GM03348 (cell line): ENCODE measurements at places on chromosomes 6 and 20.

DNA sequence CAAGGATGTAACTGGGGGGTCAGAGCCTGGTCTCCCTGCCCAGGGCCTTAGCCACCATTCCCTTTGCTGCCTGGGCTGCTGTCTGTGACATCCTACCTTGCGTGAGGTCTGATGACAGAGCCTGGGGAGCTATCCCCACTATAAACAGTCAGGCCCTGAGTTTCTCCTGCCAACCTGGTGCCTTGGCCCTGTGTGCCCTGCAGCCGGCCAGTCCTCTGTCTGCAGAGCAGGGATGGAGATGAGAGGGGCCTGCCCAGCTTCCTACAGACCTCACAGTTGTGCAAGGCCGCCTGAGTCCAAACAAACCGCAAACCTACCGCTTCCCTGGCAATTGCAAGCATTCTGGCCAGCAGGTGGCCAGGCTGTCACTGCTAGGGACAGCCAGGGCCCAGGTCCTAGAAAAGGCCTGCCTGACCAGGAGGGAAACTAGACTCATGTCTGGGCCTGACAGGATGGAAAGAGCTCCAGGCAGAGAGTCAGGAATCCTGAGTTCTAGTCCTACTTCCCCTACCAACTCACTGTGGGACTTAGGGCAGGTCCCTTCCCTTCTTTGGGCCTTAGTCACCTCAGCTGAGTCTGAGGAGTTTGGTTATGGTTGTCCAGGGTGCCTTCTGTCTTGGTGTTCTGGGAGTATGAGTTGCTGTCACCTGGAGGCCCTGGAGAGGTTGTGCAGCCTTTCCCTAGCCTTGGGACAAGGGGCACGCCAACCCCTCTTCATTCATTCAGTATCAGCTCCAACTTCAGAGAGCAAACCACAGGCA, 86.2 kb downstream of the VEGFA start:
- DNase-seq, result no peak

GRCh38 chr6:38116248-38116647, 296.7 kb downstream of the ZFAND3 start:
- DNase-seq, result no peak

- DNase-seq, result no peak
Observed at GRCh38 chr20:9441948-9442347, 72.4 kb upstream of the LAMP5 start.

- no peak for DNase-seq
Observed at GRCh38 chr6:53691252-53691651, 25.7 kb upstream of the KLHL31 start.

DNA sequence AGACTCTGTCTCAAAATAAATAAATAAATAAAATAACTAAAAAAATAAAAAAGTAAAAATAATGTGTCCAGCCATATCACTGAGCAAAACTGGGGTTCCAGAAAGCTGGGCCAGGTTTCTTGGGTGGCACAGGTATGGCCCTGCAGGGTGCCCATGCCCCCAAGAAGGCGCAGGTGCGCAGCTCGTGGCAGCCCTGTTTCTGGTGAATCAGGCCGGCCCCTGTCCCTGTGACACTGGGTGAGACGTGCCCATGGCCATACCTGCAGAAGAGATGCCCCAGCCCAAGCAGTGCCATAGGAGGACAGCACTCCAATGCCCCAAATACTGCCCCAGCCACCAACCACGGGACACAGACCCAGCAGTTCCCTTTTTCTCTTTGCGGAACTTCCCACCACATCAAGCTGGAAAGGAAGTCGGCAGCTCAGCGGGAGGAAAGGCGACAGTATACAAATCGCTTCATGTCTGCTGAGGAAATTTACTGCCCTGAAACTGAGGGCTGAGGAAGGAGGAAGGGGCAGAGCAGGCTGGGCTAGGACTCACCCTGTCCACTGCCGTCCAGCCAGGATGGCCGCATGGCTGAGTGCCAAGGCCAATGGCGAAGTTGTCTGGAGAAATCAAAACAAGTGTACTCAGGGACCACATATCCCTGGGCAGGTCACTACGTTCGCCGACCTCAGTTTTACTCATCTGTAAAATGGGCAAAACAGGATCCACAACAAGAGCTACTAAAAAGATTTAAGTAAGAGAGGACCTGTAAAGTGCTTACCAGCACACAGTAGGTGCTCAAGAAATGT, 55.4 kb downstream of the PREX1 start:
- DNase-seq, result no peak

- no peak for DNase-seq
Observed at GRCh38 chr20:57384486-57384885, 6.7 kb upstream of the RBM38 start.

- no peak for DNase-seq
Observed at GRCh38 chr20:3689978-3690377, 8.2 kb upstream of the ADAM33 start.

DNA sequence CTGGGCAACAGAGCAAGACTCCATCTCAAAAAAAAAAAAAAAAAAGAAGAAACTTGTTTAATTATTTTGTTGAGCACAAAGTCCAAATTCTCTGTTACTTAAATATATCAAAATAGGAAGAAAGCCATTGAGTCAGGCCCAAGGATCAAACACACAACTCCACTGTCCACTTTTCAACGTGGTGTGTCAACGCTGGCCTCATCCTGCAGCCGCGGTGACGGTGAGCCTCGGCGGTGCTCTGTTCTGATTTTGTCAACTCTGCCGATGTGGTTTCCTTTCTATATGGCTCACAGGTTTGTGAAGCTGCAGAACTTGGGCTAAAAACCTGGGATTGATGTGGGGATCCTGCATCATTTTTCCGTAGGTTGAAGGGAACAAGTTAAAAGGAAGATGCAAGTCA, 3.2 kb upstream of the SMOC2 start:
- no peak for DNase-seq
